ENCODE measurements at places on chromosomes 1 and 21.

- no peak for DNase-seq
Observed at GRCh38 chr1:181445436-181445835, 37.9 kb upstream of the CACNA1E start.

DNA sequence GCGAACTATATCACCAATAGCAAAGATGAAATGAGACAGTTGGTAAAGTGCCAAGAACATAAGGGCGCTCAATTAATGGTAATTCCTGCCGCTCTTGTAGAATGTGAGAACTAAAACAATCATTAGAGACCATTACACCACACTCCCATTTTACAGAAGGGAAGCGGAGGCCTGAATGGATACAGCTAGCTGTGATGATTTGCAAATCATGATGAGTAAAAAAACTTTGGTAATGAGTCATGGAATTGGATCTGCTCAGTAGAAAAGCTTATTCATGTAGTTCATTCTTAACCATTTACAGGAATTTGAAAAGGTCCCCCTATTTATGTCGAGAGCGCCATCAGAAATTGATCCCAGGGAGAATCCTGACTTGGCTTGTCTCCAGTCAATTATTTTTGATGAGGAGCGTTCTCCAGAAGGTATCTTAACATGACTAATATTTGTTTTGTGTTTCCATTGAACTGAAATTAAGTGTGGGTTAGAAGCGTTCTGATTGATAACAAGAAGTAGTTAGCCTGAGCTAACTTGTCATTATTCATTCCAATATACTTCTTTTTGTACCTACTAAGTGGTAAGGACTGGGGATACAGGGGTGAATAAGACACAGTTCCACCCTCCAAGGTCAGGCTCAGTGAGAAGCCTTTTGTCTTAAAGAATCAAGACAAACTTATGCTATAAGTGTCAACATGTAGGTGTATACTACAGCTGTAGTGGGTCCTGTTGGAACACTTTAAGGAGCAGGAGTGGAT lies 812 bp downstream of the TTC4 start:
- DNase-seq: no peak

DNA sequence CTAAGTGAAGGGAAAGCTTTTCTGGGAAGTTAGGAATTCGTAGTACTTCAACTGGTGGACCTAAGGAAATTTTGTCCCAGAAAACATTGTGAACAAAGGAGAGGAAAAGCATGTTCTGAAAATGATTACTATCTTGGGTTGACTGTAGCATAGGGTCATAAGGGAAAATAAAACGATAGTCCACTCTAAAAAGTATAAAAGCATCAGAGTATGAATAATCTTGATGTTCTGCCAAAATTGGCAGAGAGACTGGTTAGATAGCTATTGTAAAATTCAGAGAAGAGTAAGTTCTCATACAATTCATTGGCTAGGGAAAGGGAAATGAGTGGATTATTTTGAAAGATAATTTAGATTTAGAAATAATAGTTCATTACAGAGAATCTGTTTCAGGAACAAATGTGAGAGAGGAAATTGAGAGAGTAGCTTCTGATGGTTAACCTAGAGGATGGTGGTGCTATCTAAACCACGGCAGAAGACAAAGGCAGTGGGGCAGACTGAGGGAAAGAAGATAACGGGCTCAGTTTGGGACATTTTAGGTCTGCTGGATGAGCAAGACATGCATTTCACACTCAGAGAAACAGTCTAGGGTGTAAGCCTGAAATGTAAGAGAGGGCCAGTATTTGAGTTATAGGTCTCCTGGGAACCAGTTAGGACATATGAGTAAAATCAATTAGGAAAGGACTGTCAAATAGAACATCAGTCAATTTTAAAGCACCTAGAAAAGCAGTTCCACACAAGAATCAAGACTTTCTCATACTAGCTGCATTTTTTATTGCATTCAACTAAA lies 799.3 kb upstream of the CXADR start:
- no peak for DNase-seq

DNA sequence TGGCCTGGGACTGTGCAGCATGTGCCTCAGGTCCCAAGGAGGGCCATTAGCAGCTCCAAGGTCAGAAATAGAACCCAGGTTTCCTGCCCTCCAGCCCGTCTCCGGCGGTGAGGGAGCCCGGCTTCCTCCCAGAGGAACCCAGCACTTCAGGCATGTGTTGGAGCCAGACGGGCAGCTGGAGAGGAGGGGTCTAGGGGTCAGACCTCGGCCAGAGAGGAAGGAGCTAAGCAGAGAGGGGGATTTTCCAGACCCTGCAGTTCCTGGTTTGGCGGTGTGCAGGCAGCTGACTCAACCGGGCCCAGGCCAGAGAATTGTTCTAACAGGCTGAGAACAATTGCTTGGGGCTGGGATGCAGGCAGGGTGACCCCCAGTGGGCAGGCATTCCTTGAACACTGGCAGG lies 37.1 kb downstream of the HSPG2 start:
- no peak for DNase-seq

GRCh38 chr1:228147151-228147693 lies 2.5 kb upstream of the GJC2 start:
- no peak for DNase-seq

- DNase-seq: no peak
Observed at GRCh38 chr1:197399755-197400521, 131.9 kb downstream of the CRB1 start.

DNA sequence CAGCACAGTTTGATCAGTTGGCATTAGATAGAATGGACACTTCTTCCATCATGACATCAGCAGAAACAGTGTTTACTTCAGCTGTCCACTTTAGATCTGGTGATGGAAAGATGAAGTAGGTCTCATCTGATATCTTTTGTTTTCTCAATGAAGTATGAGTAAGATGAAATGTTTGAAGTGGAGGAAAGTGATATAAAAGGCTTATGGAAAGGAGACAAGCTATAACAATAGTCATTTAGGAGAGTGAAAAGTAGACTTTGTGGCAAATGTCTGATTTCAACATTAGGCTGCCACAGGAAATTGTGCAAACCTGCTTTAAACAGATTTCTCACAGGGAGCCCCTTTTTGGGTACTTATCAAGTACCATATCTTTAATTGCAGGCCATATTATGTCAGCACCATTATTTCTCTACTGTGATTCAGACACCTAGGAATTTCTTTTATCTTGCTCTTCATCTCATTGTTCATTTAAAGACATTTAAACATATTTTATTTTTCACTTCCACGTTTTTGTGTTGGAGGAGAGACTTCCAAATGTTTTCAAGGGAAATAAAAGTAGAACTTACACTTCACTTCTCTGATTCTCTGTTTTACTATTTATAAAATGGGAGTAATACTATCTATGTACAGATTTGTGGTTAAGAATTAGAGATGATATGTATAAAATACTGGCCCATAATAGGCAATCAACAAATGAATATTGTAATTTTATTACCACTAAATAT lies 18.1 kb downstream of the PDC start:
- DNase-seq: no peak

DNA sequence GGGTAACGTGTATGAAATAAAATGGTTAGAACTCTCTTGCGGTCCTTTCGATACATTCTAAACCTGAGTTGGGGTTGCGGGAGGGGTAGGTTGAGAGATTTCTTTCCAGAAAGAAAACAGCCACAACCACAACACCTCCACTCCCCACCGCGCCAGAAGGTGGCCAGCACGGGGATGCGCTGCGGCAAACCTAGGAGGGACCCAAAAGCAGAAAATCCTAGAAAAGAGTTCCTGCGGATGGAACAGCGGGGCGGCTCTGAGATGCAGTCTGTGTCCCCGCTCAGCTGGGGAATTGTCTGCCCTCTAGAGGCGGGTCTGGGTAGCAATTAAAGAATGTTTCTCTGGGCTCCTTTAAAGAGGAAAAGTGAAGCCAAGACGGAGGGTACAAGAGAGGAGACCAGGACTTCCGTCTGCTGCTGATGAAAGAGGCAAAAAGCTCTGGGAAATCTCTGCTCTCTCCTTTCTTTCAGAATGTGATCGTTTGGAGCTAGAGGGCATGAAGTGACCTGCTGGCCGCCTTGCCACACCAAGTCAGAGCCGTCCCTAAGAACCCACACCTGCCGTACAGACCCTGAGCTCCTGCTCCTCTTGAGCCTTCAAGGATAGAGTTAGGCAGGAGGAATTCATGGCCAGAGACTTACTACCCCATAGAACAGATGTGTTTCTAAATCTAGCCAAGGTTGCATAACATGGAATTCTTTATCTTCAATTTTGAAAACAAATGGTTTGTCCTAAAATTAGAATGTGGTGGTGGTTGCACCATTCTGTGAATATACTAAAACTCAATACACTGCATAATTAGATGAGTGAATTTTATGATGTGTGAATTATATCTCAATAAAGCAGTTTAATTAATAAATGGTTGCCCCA lies 46.5 kb upstream of the COA6 start:
- no peak for DNase-seq

DNA sequence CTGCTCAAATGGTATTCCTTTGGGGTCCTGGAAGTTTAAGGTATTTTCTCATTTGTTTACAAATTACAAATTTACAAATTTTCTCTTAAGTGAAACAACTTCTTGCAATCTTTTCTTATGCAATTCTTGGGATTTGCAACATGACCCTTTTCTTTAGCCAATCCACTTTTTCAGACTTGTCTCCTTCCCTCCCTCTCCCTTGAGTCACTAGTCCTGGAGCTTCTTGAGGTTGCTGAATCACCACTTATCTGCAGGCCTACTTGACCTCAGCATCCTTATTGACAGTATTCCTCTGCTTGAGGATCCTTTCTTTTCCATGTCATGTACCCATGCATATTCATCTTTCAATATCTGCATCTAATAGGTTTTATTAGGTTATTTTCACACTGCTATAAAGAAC lies 302.8 kb upstream of the ADAMTS5 start:
- no peak for DNase-seq

DNA sequence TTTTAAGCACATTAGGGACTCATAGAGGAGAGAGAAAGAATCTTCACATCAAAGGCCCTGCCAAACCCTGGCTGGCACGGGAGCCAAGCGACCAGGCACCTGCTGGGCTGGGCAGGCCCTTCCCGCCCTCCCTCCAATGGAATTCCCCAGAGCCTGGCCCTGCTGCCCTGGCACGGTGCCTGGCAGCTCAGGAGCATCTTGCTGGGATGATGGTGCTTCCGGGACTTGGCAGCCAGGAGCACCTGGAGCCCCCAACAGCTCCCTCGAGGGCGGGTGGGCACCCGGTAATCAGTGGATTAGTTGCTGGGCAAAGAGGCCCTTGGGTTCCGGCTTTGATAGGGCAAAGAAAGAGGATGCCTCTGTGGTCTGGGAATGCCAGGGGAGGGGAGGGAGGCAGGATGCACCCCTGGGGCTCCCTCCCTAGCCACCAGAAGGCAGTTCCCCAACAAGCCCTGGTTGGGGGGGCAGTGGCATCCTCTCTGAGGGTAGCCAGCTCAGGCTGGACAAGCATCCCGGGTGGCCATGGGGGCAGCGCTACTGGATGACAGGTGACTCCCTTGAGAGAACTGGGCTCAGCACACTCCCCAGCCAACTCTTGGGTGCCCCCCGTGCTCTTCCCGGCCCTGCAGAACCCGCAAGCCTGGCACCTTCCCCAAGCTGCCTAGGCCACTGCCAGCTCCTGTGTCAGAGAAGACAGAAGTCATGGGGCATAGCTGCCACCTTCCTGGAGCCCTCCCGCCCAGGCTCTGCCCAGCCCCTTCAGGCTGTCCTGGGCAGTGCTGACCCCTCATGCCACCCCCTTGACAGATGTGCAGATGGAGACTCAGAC lies 26.4 kb downstream of the KRTAP10-1 start:
- DNase-seq: no peak

DNA sequence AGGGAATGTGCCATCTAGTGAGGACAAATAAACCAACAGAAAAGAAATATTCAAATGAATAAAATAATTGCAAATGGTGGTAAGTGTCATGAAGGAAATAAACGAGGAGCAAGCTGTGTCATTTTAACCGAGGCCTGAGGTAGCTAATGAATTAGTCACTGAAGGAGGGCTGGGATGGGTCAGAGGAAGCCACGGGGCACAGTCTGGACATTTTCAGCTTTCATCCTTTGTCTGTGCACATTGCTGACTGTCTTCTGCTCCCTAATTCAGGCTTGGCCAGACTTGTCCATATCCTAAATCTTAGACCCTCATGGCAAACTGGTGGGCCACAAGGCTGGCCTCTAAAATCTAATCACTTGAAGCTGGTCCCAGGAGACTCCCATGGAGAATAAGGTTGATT lies 138.4 kb downstream of the RHOU start:
- no peak for DNase-seq

GRCh38 chr1:192497214-192497794 lies 78.3 kb upstream of the RGS1 start:
- no peak for DNase-seq
